CD4-positive, alpha-beta memory T cell (primary cell): ENCODE measurements at places on chromosomes 3 and 15. TPM values are rescaled to one million over a fixed set of nuclear protein-coding genes. Genes with fewer than 3 reads are reported as not detected.

- DNase-seq: no peak
Observed at GRCh38 chr15:89781055-89781454, 4.9 kb downstream of the MESP2 start.

The ITIH3 gene
- polyA plus RNA-seq: not detected

- DNase-seq: peak; percentile 84
Observed at GRCh38 chr3:129481766-129482332, 41.8 kb downstream of the IFT122 start.

GRCh38 chr15:90481023-90481422 lies 48.7 kb upstream of the CRTC3 start:
- peak; percentile 15 for DNase-seq

DNA sequence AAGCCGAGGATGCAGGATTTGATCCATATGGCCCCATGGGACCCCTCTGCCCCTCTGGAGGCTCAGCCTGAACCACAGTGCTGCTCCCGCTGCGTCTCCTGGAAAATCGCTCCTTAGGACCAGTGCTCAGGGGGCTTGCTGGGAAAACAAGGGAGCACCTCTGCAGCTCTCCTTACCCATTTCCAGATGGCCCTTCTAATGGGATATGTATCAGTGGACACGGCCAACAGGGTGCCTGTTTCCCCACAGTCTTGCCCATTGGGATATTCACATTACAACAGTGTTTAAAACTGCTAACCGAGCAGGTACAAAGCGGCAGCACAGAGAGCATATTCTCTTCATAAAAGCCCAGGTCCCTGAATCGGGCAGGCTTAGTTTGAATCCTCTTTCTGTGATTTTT lies 27.1 kb downstream of the TMEM44 start:
- DNase-seq: no peak

The MAGEL2 gene
- polyA plus RNA-seq: not detected

GRCh38 chr3:153596401-153596800 lies 434.4 kb downstream of the RAP2B start:
- no peak for DNase-seq

- DNase-seq: no peak
Observed at GRCh38 chr3:25823314-25823713, 33.4 kb downstream of the OXSM start.

DNA sequence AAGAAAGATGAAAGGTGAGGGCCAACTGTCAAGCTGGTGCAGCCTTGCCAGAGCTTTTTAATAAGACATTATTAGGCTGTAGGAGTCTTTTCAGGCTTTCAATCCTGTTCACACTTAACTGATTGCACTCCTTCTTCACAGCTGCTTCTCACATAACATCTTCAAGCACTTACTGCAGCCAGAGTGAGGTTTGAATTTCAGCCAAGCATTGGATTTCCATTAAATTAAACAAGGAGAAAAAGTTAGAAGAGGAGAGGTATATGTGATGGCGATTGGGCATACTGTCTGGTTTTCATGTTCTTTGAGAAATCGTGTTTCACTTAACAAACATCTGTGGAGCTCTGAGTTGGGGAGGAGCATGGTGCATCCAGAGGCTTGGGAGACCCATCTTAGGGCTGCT lies 392.8 kb upstream of the LRRC3B start:
- DNase-seq: no peak

GRCh38 chr15:63701365-63701764 lies 104.2 kb downstream of the FBXL22 start:
- DNase-seq: no peak

GRCh38 chr15:26234976-26235767 lies 372.0 kb upstream of the ATP10A start:
- DNase-seq: no peak

The CPA3 gene
- polyA plus RNA-seq: not detected

GRCh38 chr3:118628704-118629341 lies 405.8 kb downstream of the IGSF11 start:
- DNase-seq: no peak

GRCh38 chr3:188400494-188401243 lies 246.7 kb downstream of the LPP start:
- DNase-seq: no peak
